AG20443 (cell line): ENCODE measurements at places on chromosomes 2 and 18.

DNA sequence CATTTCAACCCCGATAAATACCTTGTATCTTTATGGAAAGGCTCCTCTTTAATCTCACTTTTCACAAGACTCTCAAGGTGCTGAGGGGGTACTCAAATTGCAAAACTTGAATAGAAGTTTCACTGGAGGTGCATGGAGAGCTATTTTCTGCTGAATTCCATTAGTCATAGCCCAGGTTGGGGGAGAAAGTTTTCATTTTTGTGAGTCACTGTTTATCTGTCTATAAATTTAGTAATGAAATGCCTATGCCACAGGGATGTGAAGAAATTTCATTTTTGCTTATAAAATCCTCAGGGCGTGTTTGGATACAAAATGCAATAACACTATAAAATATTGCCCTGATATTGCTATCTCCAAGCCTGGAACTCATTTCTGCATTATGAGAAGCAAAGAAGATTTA lies 346.3 kb downstream of the LRATD1 start:
- DNase-seq = no peak

DNA sequence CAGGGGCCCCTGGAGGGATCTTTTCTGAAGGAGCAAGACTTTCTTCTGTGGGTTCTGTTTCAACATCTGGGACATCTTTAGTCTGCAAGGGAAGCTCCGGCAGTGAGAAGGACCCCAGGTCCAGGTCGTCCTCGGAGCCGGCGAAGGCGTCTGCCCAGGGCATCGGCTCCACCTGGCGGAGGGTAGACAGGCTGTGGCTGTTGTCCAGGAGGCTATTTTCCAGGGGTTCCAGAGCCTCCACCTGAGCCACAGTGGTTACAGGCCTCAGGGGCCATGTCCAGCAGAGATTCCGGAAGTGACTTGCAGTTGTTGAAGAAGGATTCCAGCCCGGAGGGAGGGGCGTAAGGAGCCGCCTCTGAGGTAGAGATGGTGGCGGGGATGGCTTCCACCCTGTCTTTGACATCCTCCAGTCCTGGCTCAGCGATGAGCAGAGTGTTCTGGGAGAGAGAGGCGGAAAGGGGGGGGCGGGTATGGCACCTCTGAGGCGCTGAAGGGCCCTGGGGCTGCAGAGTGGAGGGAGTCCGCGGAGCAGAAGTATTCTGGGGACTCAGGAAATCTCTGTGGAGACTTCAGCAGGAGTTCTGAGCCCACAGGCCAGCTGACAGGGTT lies 891.3 kb upstream of the LRRTM1 start:
- DNase-seq = no peak

- DNase-seq = peak; percentile 93
Measured at GRCh38 chr2:170525566-170525900, 189.6 kb upstream of the SP5 start.

GRCh38 chr2:20704886-20705285 lies 37.9 kb downstream of the GDF7 start:
- DNase-seq = no peak
